Activated T-cell treated with anti-CD3 and anti-CD28 coated beads, Interleukin-2, amount 50 U/mL, for 48 hours (primary cell): ENCODE measurements at places on chromosomes 7 and 10.
A peak's percentile ranks its signal among the peaks of the same experiment; 100 is the strongest.

GRCh38 chr10:4704034-4704545, 121.9 kb upstream of the AKR1E2 start:
- DNase-seq: no peak

GRCh38 chr7:149245744-149246143, 6.3 kb downstream of the ZNF212 start:
- DNase-seq: no peak

DNA sequence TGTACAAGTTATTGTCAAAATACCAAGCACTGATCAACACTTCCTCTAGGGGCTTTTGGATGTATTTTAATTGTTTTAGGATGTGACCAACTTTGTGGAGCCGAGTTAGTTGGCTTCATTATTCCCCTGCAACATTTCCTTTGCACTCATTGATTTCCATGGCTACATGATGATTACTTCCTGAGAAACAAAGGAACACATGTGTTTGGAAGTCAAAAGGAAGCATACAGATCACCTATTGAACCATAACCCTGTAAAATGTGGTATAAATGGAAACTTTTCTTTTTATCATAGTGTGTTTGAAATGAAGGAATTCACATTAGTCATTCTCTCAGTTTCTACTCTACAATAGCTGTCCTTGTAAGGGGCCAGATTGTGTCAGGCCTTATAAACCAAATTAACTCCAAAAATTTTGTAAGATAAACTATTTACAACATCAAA, 32.2 kb upstream of the EXOC6 start:
- DNase-seq: no peak

- no peak for DNase-seq
These were observed 246.6 kb downstream of the XPNPEP1 start for GRCh38 chr10:109676703-109677102.

GRCh38 chr7:41817386-41817785, 114.5 kb upstream of the INHBA start:
- peak; percentile 24 for DNase-seq

- no peak for DNase-seq
These were observed 5.9 kb downstream of the DIP2C start for GRCh38 chr10:683448-684071.

DNA sequence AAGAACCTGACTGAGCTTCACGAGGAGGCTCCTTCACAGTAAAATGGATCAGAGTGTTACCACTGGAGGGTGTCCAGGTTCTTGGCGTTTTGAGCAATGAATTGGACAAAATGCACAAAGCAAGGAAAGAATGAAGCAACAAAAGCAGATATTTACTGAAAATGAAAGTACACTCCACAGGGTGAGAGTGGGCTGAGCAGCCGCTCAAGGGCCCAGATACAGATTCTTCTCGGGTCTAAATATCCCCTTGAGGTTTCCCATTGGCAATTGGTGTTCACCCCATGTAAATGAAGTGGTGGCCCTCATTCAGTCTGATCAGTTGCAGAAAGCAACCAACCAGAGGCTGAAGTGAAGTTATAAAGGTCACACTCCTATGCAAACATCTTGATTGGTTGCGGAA, 214.7 kb upstream of the SH2B2 start:
- DNase-seq: no peak

- DNase-seq: no peak
These were observed 227.6 kb upstream of the STEAP1 start for GRCh38 chr7:89926701-89927100.

DNA sequence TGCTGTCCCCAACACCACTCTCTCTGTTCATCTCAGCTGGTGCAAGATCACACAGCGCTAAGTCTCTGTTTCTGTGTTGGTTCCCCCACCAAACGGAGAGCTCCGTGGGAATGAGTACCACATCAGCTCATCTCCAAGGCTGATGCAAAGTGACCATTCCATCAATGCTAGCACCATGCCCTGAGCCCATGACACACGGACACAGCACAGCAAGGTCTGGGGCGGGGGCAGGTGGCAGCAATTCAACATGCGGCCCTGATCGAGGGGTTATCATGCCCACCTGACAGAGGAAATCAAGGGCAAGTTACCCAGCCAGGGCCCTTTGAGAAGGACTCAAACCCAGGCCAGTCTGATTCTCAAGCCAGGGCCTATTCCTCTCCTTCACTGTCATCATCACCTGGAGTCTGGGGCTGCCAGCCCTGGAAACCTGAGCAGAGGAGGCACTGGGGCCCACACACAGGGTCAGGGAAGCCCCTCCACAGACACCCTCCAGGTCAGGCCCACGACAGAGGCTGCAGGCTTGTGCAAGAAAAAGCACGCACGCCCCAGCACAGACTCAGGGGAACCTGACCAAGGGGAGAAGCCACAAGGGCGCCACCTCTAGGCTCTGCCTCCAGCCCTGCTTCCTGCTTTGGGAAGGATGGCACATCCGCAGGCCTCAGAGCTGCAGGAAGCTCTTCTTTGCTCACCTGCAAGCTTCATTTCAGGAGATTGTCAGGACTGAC, 74.8 kb downstream of the GRID1 start:
- DNase-seq: no peak

- DNase-seq: no peak
These were observed 796.8 kb downstream of the XPNPEP1 start for GRCh38 chr10:109126541-109126940.

- DNase-seq: no peak
These were observed 181.9 kb upstream of the PRSS58 start for GRCh38 chr7:142439739-142440138.

DNA sequence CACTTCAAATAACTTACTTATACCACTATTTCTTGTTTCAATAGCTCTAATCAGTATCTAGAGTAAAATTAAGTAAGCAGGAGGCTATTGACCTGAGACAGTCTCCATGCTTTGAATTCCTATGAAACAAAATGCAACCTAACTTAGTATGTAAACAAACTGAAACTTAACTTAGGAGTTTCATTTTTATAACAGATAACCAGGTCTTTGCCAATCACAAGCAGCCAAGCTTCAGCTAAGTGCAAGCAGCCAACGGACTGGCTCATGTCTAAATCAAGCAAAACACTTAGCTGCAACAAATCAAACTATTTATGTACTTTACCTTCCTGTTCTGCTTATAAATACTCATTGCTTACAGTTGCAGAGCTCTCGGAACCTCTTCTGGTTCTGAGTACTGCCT, 4.4 kb upstream of the GSTK1 start:
- DNase-seq: no peak

DNA sequence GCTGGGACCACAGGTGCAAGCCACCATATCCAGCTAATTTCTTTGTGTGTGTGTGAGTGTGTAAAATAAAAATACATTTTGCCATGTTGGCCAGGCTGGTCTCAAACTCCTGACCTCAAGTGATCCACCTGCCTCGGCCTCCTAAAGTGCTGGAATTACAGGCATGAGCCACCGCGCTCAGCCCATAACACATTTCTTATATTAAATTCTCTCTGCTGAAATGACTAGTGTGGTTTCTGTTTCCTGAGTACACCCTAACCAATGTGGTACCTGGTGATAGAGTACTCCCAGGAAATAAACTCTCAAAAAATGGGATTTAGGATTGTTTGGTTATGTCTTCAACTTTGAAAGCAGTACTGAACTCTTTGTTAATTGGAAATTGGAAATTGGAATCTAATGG, 19.4 kb upstream of the FHIP2A start:
- DNase-seq: no peak

DNA sequence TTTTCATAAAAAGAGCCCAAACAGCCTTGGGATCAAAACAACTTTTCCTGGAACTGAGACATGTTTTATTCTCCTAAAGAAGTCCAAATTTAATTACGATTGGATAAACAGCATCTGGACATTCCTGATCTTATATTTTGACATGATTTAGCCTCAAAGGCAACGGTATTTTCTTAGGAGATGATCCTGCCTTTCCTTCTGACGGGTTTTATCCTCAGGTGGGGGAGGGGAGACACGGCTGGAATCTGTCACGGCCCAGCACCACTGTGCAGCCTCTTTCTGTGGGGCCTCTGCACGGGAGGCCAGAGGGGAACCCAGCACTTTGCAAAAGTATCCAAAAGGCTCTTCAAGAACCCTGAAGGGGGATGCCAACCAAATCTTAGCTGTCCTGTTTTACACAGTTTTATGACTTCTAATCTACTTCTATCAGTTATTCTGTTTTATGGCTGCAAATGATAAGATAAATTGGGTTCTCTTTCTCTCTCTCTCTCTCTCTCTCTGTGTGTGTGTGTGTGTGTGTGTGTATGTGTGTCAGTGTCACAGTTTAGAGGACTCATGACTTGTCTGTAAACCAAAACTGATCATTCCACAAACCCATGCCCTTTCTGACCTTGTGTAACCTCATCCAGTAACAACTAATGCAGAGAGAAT, 321.1 kb upstream of the NPVF start:
- DNase-seq: no peak

DNA sequence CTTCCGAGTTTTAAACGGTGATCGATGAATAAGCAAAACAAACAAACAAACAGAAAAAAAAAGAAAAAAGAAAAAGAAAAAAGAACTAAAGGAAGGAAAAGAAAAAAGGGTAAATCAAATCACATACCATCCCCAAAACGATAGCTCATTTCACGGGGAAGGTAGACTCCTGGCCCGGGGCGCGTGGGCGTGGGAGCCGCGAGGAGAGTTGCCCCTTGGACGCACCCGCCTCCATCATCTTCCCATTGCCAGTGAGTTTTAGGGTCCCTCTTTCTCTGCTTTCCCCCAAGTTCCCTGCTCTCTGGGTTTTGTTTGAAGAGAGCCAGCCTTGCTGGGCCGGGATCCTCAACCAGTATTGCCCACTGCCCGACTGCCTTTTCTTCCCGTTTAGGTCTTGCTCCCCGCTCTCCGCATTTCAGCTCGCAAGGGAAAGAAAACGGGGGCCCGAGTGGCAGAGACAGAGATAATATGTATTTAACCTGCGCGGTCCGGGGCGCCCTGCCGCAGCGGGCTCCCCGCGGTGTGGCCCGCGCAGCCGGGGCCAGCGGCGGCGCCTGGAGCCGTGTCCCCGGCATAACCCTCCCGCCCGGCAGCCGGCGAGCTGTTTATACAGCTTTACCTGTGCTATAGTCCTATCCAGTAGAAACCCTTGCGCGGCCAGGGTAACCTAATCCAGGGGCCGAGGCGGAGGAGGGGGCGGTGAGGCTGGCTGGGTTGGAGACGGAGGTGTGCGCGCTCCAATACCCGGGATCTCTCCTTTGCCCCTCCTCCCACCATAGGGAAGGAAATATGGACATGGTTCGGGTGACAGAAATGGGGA, 5.2 kb upstream of the GATA3 start:
- peak; percentile 56 for DNase-seq

- DNase-seq: no peak
These were observed 21.0 kb downstream of the ACTA2 start for GRCh38 chr10:88931548-88931947.

DNA sequence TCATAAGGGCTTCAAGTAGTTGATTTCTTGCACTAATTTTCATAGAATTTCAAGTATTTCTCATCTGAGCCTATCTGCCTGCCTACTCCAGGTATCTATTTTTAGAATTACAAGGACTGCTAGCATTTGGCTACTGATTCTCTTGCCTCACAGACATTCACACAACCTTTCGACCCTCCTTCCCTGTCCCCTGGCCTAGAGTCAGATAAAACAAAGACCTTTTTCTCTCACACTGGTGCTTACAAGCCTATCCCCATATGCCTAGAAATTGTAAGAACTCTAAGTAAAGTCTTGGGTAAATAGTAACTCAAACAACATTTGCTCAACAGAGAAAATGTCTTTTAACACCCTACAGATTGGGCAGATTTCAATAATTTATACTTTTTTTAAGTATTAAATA, 6.3 kb downstream of the GPAM start:
- DNase-seq: no peak

DNA sequence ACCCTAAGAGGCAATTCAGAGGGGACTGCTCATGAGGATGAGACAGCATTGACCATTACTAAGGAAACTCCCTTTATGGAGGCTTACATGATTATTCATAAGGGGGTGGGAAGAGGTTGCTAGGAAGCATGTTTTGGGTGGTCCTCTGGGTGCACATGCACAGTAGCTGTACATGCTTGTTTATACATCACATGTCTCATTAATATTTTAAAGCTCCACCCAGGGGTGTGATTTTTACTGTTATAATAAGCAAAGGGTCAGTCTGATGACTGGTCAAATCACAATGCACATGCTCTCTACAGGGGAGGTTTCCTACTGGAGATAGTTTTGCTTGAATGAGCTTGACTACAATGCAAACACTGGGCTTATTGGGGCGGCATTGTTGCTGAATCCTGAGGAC, 23.8 kb upstream of the PPP1R9A start:
- no peak for DNase-seq

- DNase-seq: no peak
These were observed 436 bp upstream of the SLC25A13 start for GRCh38 chr7:96322373-96322695.

- no peak for DNase-seq
These were observed 235.1 kb upstream of the CELF2 start for GRCh38 chr10:10782603-10783002.

DNA sequence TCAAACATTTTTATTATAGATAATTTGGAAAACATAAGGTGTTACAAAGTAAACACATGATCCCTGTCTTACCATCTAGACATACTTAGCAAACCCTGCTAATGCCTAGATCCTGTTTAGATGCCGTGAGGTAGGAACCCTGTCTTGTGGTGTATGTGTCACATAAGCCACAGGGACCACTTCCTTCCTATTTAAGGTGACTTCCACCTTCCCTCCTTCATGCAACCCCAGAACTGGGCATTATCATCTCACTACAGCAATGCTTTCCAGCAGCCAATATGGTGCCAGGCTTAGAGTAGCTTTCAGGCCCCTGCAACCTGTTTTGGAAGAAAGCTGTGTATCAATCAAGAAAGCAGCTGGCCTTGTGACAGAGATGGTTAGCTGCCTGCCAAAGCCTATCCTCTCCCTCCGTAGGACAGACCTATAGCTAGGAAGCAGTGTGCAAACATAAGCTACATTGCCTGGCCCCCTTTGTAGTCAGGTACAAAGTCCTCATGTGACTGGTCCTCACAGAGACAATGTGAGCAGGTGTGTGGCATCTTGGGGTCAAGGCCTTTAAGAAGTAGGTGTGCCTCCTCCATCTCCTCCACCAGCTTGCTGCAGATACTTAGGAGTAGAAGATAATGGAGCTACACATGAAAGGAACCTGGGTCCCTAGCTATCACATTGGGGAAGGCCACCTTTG, 146.8 kb downstream of the SPAG6 start:
- DNase-seq: peak; percentile 36

DNA sequence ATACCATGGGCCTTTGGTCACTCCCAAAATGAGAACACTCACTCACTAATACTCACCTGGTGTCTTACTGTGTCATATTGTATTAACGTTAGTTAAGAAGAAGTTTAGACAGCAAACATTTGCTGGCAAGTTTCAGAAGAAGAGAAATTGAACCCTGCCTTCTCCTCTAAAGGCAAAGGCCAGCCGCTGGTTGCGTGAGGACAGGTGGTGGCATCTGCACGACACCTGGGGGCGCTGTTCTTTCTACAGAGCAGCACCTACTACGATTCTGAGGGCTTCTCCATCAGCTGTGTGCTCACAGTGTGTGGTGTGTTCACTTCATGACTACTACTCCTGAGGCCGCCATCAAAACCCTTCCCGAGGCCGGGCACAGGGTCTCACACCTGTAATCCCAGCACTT, 17.9 kb upstream of the CLEC2L start:
- no peak for DNase-seq
